Thoracic aorta (tissue), 2 donors: ENCODE measurements at places on chromosomes 16 and 17.

DNA sequence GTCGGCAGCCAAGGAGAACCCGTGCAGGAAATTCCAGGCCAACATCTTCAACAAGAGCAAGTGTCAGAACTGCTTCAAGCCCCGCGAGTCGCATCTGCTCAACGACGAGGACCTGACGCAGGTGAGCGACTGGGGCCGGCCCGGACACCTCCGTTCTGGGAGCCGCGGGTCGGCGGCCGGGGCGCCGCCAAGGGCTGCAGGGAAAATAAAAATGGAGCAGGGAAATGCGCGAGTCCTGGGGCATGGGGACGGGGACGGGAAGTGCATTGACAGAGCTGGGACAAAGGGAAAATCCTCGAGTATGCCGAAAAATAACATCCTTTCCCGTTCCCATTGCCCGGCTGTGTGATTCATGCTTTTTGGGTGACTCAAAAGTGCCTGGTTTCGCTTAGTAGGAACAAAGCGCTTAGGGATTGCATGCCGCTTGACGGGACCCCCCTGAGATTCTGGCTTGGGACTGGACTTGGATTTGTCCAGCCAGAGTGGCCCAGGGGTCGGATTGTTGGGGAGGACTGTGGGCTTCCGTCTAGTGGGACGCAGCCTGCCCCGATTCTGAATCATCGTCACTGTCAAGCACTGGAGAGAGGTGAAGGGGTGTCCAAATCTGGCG lies 699 bp downstream of the MPRIP start:
- DNase-seq = no peak

- DNase-seq = no peak
These were observed 31.1 kb downstream of the SNN start for GRCh38 chr16:11699234-11699894.

DNA sequence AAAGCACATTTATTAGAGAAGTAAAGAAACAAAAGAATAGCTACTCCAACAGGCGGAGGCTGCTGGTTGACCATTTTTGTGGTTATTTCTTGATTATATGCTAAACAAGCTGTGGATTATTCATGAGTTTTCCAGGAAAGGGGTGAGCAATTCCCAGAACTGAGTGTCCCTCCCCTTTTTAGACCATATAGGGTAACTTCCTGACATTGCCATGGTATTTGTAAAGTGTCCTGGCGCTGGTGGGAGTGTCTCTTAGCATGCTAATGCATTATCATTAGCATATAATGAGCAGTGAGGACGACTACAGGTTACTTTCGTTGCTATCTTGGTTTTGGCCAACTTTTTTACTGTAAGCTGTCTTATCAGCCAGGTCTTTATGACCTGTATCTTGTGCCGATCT lies 12.2 kb upstream of the HS3ST4 start:
- no peak for DNase-seq

- no peak for DNase-seq
These were observed 57.7 kb downstream of the CMC2 start for GRCh38 chr16:80948886-80949493.

DNA sequence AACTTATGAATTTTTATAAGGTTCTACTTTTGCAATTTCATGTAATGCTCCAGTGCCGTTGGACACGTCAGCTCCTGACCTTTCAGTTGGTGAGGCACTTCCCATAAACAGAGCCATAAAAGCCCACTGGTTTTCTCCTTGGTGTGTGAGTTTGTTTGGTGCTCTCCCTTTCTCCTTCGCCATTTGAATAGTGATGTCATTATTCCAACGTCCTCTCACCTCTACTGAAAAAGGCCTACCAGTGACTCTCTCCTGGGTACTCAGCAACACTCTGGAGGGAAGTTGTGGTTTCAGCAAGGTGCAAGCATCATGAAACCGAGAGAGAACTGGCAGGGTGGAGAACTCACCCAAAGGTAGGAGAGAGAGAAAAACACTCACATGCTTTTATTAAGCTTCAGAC lies 29.6 kb upstream of the HNF1B start:
- DNase-seq = no peak

DNA sequence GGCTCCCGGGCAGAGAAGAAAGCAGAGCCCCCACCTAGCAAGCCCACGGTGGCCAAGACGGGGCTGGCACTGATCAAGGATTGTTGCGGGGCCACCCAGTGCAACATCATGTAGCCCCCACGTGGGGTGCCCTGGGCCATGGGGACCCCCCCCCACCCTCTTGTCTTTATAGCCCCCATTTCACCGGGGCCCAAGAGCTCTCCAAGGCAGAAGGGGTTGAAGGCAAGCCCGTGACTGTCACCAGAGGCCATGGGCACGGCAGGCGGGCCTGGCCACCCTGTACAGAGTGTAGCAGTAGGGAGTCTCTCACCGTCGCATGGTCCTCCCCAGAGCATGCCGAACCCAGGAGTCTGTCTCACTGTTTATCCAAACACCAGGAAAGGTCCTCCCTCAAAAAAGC lies 56.2 kb downstream of the MARF1 start:
- DNase-seq = no peak

DNA sequence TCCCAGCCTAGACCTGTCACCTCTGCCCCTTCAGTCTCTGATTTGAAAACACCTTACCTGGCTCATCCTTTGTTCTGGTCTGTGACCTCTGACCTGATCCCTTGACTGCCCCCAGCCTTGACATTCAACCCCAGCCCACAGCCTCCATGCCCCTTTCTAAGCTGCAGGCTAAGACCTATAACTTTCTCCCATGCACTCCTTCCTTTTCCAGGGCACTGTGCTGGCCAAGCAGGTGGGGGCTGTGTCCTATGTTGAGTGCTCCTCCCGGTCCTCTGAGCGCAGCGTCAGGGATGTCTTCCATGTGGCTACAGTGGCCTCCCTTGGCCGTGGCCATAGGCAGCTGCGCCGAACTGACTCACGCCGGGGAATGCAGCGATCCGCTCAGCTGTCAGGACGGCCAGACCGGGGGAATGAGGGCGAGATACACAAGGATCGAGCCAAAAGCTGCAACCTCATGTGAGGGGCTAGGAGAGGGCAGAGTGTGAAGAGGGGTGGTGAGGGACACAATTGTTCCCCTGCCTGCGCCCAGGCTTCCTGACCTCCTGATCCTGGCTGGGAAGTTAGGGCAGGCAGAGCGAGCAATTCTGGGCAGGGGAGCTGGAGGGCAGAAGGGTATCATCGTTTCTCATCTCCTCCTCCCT lies 3.3 kb downstream of the RND2 start:
- no peak for DNase-seq
